ENCODE measurements at places on chromosomes 16 and 17.

DNA sequence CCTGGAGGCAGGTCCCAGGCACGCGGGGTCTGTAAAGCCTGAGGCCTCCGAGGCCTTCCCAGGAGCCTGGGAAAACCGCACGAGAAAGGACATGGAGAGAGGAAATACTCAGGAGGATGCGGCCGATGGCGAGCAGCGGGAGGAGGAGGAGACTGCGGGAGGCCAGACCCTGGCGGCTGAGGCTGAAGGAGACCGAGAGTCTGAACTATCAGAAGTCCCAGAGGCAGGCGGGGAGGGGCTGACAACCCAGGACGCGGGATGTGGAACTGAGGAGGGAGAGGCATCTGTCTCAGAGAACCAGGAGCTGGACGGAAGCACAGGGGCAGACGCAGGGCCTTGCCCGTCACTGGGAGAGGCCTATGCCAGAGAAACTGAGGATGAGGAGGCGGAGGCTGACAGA is 2.4 kb downstream of the APOBR start:
- DNase-seq, result no peak

DNA sequence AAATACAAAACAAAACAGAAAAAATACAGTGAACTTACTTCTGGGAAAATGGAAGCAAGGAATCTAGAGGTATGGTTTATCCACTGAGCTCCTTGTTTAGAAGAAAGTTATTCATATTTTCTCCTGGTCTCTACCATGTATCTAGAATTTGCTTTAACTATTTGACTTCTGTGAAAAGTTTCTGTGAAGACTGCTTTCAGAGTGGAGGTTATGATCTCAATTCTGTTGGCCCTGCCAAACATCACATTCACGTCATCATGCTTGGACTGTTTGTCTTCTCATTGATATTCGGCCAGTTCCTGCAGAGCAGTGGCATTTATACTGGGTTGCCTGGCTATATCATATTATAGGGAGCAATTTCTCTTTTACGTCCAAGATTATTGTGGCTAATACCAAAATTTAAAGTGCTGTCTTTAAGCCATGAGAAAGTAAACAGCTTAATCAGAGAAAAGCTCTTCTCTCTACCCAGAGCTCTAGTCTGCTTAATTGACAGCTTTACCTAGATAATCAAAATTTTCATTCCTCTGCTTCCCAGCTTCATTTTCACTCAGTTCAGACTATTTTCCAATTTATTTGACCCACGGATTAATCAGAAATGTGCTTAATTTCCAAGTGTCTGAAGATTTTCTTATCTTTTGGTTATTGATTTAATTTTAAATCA is at the start of gene ABCA8:
TSS of gene ABCA8 (minus strand) at position 212 of the 661 bp plus-strand sequence. CDS start 13,358 bp downstream, outside the sequence.
- peak; percentile 62 for DNase-seq

DNA sequence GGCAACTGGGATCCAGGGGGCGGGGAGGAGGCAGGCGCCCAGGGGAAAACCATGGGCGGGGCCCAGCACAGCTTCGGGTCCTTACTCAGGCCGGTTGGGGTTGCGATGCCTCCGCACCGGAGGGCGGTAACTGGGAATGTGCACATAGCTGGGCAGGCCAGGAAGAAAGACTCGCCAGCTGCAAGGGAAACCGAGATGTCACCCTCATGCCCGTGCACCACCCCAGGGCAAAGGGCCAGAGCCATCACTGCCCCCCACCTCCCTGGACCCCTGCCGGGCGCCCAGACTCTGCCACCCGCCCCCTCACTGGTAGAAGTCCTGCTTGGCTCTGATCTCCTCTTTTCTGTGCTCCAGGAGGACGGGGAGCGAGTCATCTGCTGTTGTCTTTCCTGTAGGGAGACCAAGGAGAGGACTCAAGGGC is 6.7 kb downstream of the ALOX12B start:
- DNase-seq, result no peak

- DNase-seq, result peak; percentile 4
These were observed 105.4 kb downstream of the TRIM37 start for GRCh38 chr17:59001158-59001814.

DNA sequence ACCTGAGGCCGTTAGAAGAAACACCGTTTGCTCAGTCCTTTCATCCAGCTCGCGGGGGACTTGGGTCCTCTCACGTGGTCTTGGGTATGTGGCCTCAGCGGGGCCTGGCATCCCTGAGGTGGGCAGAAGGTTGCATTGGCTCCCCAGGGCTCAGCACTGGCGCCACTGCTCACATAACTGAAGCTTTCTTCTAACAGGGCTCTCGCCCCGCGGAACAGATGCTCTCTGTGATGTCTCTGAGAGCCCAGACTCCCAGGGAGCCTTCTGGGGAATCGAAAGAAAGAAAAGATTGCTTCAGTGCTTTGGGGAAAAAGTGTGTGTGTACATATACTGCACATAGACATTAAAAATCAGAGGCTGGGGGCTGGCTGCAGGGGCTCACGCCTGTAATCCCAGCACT is 10.1 kb downstream of the MGRN1 start:
- DNase-seq, result no peak

DNA sequence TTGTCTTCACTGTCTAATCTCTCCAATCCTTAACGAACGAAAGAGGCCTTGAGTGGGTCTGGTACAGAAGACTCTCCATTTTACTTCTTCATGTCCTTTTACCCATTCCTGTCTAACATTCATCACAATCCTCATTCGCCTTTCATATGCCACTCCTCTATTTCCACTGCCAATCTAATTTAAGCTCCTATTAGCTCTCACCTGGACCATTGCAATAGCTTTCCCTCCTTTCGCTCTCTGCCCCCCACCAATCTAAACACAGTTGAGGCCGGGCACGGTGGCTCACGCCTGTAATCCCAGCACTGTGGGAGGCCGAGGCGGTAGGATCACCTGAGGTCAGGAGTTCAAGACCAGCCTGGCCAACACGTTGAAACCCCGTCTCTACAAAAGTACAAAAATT is 6.3 kb upstream of the SLFN14 start:
- DNase-seq, result no peak

DNA sequence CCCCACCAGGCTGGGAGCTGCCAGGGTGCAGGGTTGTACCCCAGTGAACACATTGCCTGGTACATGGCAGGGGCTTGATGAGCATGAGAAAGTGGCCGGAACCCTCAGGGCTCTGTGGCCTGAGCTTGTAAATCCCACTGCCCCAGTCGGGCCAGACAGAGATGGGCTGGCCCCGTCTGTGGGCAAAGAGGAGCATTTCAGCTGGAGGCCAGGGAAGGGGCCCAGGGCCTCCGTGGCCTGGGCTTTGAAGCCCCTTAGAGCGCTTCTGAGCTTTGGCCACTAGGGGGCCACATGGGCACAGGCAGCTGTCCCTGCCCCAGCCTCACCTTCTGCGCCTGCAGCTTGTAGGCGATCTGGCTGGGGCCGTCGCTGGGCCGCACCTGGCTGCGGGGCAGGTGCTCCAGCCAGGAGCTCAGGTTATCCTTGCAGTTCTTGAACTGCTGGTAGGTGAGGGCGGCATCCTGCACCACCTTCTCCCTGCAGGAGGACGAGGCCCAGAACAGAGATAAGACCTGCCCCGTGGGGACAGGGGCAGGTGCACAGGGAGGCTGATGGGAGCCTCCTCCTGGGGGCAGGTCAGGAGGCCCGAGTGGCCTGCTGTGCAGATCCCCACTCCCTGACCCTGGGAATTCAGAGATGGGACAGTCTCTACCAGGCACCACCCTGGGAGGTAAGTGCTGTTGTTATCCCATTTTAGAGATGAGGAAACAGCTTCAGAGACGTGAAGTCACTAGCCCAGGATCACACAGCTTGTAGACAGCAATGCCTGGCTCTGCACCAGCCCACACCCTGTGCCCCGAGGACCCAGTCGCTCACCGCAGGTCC is 12.8 kb downstream of the EVPL start:
- peak; percentile 29 for DNase-seq

GRCh38 chr16:55302635-55303034 is 21.4 kb upstream of the IRX6 start:
- DNase-seq, result no peak

DNA sequence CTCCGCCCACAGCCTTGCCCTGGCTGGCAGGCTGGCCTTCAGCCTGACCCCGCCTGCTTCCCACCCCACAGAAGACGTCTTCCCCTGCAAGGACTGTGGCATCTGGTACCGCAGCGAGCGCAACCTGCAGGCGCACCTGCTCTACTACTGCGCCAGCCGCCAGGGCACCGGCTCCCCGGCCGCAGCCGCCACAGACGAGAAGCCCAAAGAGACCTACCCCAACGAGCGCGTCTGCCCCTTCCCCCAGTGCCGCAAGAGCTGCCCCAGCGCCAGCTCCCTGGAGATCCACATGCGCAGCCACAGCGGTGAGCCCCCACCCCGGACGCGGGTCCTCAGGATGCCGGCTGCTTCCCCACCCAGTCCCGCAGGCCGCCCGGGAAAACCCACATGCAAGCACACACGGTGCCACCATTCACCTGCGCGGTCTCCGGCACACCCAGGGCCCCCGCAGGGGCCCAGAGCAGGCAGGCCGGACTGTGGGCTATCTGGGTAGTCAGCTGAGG is 38.2 kb upstream of the ZC3H18 start:
- DNase-seq, result no peak

DNA sequence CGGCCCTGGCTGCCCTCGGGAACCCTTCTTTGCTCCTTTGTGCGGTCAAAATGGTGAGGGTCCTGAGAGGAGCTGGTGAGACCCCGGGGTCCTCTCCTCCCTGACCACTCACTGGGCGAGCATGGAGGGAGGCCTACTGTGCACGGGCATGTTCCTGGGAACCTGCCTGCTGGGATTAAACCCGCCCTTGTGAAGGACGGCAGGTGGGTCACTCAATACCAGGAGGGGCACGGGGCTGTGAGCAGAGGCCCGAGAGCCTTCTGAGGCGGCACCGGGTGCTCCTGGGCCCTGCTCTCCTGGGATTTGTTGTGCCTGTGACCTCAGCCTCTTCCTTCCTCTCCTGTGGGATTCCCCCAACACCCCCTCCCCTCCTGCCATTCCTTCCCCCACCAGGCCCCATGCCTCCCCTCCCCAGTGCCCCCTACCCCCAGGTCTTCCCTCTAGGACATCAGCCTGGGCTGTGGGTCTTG is 19.7 kb downstream of the METRNL start:
- no peak for DNase-seq

- no peak for DNase-seq
These were observed 108.4 kb downstream of the SYCE1L start for GRCh38 chr16:77307426-77308162.

GRCh38 chr17:81397314-81398175 is 2.3 kb downstream of the BAHCC1 start:
- DNase-seq, result peak; percentile 69

DNA sequence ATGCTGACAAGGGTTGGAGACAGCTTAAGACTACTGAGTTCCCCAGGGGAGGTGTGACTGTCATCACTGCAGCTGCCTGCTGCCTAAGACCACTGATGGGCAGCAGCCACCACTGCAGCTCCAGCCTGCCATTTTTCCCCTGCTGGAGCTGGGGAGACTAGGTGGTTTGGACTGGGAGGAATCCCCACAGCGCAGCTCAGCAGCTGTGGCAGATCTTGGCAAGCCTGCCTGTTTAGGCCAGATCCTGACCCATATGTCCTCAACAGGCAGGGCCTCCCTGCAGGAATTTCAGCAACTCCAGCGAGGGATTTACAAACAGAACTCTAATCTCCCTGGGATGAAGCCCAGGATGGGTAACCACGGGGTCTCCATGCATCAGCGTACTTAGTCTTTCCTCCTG is 356.4 kb upstream of the TOM1L1 start:
- no peak for DNase-seq

DNA sequence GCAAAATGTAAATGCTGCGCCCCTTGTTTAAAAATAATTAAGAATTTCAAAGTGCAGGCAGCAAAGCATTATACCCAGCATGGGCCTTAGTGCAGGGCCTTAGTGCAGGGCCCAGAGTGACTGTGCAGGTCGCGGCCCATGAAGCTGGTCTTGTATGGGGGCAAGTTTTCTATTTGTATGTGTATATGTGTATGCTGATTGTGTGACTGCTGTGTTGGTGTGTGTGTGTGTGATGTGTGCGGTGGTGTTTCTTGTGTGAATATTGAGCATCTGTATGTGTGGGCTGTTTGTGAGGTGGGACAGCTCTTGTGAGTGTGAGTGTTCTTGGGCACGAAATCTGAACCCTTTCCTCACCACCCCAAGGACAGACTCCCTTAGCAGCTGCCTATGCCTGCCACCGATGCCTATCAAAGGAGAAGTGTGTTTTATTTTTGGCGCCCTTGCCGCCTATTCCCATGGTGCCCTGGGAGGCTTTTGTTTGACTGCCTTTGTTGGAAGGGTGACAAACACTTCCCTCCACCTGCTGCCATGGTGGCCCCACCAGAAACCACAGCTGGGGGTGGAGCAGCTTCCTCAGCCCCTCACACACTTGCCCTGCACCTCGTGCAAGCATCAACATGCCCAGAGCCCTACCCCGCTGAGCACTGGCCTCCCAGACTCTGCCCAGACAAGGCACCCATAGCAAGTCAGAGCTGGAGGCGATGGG is 18.0 kb downstream of the CCR7 start:
- DNase-seq, result no peak

- DNase-seq, result peak; percentile 37
These were observed 32.0 kb downstream of the CDH13 start for GRCh38 chr16:82658796-82659195.

DNA sequence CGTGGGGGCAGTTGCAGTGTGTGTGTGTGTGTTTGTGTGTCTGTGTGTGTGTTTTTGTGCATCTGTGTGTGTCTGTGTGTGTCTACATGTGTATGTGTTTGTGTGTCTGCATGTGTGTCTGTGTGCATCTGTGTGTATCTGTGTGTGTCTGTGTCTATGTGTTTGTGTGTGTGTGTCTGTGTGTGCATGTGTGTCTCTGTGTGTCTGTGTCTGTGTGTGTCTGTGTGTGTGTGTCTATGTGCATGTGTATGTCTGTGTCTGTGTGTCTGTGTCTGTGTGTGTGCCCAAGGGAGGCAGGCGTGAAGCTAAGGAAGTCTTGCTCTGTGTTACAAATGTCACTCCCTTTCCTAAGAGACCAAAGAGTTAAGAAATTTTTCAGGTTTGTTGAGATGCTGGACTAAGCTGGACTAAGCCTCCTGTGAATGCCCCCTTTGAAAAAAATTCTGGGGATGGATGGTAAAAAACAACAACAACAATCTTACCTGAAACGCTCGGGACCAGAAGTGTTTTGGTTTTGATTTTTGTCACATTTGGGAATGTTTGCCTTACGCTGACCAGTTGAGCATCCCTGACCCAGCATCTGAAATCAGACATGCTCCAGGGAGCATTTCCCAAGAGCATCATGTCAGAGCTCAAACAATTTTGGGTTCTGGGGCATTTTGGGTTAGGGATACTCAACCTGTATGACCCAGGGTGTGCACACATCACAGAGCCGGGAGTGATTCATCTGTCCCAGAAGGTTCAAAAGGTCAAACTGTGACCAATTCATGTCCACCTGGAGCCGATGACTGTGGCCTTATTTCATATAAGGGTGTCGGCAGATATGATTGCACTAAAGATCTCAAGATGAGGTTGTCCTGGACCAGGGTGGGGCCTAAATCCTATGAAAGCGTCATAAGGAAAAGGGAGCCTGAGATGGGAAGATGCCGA is 48.6 kb upstream of the ZNF469 start:
- no peak for DNase-seq

DNA sequence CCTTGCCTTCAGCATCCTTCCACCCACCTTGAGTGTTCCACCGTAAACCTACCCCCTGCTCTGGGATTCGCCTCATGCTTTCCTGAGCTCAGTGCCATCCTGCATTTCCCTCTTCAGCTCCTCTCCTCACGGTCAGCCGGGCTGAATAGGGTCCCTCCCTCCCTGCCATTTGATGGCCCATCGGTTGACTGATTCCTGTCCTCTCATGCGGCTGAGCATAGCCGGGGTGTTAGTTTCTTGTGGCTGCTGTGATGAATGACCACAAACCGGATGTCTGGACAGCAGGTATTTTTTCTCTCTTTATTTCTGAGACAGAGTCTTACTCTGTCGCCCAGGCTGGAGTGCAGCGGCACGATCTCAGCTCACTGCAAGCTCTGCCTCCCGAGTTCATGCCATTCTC is 44.1 kb upstream of the MGAT5B start:
- DNase-seq, result no peak
